ENCODE measurements at places on chromosomes 11 and 22.

DNA sequence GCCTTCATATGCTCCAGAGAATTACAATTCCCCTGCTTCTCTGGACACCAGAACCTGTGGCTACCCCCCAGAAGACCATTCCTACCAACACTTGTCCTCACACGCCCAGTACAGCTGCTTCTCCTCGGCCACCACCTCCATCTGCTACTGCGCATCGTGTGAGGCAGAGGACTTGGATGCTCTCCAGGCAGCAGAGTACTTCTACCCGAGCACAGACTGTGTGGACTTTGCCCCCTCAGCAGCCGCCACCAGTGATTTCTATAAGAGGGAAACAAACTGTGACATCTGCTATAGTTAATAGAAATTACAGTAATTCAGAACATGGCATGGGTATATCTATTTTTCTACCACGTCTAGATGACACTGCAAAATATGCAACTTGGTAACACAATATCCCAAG is 9.8 kb downstream of the POU2AF3 start:
- no peak for DNase-seq

DNA sequence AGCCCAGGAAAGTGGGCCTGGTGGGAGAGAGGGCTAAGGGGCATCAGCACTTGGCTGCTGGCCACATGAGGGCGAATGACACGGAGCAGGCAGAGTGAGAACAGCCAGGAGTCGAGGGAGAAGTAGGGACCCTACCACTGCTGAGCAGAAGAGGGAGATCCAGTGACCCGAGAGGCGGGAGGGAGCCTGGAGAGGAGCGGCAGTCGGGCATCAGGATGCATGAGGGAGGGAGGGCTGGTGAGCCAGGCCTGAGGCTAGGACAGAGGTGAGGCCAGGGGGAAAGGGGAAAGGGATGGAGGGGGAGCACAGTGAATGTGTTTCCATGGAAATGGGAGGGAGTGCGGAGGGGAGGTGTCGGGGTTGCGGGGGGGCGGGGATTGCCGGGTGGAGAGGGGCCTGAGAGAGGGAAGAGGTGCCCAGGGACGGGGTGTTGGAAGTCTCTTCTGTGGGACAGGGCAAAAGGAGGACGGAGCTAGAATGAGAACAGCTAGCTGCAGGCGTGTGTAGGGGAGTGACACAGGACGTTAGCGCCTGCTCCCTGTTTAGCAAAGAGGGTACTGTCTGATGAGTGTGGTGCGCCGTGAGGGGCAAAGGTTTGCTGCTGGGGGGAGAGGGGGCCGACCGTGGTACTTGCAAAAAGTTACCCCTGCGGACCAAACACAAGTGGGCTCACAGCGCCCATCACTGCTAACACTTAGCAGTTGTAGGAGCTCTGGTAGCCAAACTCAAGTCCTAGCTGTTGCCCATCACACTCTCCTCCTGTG is 37.1 kb upstream of the WNT11 start:
- no peak for DNase-seq

GRCh38 chr11:133660202-133660568 is 127.9 kb upstream of the OPCML start:
- DNase-seq: no peak

DNA sequence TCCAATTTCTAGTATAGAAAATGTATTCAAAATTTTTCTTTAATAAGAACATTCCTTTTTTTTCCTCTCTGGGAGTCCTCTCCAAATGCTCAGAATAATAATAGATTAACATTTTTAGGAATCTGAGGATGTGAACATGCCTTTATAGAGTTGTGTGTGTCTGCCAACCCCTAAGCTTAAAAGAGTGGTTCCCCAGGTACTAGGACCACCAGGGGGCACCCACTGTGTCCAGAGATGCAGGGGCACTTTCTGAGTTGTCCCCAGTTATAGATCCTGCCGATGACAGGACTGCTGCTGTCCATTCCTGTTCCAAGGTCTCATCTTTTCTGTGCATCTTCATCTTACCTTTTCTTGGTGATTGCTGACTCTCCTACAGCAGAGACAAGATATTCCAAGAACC is 27.0 kb upstream of the MICAL2 start:
- DNase-seq: no peak

DNA sequence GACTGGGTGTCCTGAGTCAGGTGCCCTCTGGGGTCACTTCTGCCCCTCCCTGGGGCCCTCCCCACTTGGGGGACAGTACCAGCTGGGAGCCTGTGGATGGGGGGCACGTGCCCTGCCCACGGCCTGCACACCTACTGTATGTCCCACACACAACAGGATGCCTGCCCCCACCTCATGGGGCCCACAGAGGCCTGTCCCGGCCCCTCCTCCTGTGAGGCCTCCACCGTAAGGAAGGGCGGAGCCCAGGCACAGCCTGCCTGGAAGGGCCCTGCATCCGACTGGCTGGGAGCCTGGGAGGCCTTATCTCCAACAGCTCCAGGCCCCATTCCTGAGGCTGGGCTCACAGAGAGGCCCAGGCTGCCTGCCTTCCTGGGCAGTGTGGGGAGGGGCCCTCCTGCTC is 47.8 kb downstream of the BRSK2 start:
- DNase-seq: no peak

DNA sequence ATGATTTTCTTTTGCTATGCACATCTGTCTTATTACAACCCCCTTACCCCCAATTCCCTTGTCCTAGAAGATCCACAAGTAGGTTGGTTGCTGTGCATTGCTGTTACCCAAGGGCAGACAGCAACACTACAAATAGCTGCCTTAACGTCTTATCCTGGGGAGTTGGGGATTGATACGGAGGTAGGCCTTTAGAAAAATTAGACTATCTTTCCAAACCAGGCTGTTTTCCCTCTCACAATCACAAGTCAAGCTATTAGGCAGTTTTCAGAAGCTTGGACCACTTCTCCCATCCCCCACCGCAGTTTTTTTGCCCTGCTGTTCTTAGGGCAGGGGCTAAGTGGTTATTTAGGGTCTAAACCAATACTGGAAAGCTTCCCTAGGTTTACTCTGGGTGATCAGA is 2.8 kb upstream of the PHLDB1 start:
- DNase-seq: no peak

DNA sequence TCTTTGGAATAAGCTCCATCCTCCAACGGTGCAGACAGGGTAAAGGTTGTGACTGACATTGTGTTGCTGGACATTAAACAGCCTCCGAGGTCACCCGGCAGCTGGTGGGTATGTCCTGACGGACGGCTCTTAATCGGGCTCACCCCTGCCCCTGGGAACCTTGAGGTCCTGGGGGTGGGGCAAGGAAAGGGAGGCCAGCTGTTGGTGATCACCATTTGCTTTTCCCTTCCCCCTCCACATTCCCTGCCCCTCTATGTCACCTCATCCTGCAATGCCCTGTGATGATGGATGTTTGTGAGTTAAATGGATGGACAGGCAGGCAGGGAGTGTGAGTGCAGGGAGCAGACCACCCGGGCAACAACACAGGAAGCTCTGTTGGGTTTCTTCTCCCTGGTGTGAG is 26.3 kb downstream of the APLNR start:
- DNase-seq: no peak

DNA sequence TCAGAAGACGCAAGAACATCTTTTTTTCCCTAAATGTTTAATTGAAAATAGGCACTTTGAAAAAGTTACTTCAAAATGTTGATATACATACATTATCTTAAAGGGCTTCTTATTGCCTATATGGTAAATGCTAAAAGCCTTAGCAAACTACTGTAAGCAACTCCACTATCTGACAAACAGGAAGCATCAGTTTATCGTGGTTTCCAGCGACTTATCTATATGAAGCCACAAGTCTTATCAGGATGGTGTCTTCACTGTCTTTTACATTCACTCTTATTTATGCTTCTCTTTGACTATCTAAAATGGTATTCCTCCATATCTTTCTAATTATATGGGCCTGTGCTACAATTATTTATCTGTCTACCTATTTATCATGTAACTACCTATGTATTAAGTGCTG is 2091.9 kb downstream of the LRRC4C start:
- no peak for DNase-seq

DNA sequence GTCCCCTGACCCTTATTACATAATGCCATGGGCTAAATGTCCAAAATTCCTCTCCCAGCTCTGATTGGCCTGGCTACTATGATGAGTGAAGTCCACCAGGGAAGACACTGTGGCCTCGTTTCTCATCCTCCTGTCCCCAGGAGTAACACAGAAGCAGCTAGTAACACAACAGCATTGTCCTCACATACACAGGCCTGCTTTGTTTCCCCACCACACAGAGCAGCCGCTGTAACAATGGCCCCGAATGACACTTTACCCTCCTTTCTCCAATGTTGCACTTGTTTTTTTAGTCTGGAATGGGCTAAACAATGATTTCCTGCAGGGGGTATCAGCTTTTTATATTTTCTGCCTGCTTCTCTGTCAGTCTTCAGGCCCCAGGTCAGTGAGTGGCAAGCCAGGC is at the start of gene PRR5L:
PRR5L (plus strand) TSS at position 363 of the 400 bp plus-strand sequence. CDS start 104,834 bp downstream, outside the sequence.
- DNase-seq: no peak

DNA sequence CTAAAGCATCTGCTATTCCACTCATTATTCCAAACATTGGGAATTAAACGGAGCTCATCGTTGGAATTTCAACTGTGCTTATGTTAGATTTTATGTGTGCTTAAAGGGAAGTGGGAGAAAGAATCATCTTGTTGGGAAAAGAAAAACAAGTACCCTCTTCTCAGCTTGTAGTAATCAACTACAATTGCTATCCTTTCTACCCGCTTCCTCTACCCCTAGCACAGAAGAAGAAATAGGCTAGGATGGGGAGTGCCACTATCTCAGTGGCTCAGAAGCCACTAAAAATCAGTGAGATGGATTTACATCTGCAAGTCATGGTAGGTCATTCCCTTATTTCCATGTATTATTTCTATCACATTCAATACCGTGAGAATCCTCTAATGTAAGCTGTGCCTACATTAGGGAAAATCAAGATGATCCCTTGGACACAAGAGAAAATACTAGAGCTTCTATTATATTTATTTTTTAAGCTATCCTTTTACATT is 97.9 kb upstream of the CD44 start:
- DNase-seq: no peak
